ENCODE measurements at places on chromosomes 11 and 22. TPM values are rescaled to one million over a fixed set of nuclear protein-coding genes. Genes with fewer than 3 reads are reported as not detected.

The OR51B4 gene
- not detected for polyA plus RNA-seq

The RASSF10 gene
- polyA plus RNA-seq = 0.09 TPM

The FGF4 gene
- polyA plus RNA-seq = not detected

The PATE4 gene
- not detected for polyA plus RNA-seq

The CASP4 gene
- polyA plus RNA-seq = 105 TPM

The TH gene
- polyA plus RNA-seq = 0.17 TPM

The PDGFB gene
- 5.4 TPM for polyA plus RNA-seq

The HBG1 gene
- not detected for polyA plus RNA-seq

Data from adipose tissue (tissue), 3 donors.